ENCODE measurements at places on chromosomes 1 and 21. TPM values are rescaled to one million over a fixed set of nuclear protein-coding genes. Genes with fewer than 3 reads are reported as not detected.

The ANKRD35 gene
- 2.9 TPM for total RNA-seq

The ALX3 gene
- not detected for total RNA-seq

The PPIAL4G gene
- not detected for total RNA-seq

The RXFP4 gene
- total RNA-seq: not detected

The FCGR3A gene
- total RNA-seq: not detected

The SMCP gene
- total RNA-seq: not detected

The KRTAP11-1 gene
- not detected for total RNA-seq

The S100A6 gene
- 5,808 TPM for total RNA-seq

Data from bronchial smooth muscle cell (primary cell).